A549 (cell line): ENCODE measurements at places on chromosomes 1 and 21. TPM values are rescaled to one million over a fixed set of nuclear protein-coding genes. Genes with fewer than 3 reads are reported as not detected.
A peak's percentile ranks its signal among the peaks of the same experiment; 100 is the strongest.

- DNase-seq = peak; percentile 14
Observed at GRCh38 chr1:217134857-217135568, 411.8 kb upstream of the ESRRG start.

DNA sequence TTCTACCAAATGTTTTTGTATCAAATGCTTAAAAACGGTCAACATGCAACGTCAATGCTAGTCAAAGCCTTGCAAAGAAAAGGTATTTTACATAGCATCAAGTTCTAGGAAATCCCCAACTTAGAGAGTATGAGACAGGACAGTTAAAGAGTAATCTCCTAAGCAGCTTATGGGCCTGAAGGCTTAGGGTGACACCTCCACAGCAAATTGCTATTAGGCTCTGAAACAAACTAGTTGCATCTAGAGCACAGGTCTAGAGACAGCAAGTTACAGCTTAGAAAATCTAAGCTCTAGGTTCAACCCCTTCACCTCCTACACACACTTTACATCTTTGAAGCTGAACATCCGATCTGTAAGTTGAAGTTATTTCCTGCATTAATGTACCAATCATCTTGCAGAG lies 13.7 kb downstream of the PABPC4 start:
- no peak for DNase-seq

TBX15 gene
- polyA plus RNA-seq = 0.03 TPM in 1 of 3 replicates, not detected in the others

SPRR1B gene
- not detected in 3 replicates for polyA plus RNA-seq

PCSK9 gene
- polyA plus RNA-seq = 2.7 to 7.3 TPM (median 4.9 TPM) in 3 replicates
